ENCODE measurements at places on chromosomes 4 and X. TPM values are rescaled to one million over a fixed set of nuclear protein-coding genes. Genes with fewer than 3 reads are reported as not detected.

- no peaks in the 10 kb centered on the region for H3K36me3 ChIP-seq
- H3K4me1 ChIP-seq = no peaks in the 10 kb centered on the region
- H3K27me3 ChIP-seq = no peaks in the 10 kb centered on the region
- no peak overlapping the region for H3K4me3 ChIP-seq
Measured at GRCh38 chr4:114986133-114986532, 127.3 kb downstream of the NDST4 start.

DNA sequence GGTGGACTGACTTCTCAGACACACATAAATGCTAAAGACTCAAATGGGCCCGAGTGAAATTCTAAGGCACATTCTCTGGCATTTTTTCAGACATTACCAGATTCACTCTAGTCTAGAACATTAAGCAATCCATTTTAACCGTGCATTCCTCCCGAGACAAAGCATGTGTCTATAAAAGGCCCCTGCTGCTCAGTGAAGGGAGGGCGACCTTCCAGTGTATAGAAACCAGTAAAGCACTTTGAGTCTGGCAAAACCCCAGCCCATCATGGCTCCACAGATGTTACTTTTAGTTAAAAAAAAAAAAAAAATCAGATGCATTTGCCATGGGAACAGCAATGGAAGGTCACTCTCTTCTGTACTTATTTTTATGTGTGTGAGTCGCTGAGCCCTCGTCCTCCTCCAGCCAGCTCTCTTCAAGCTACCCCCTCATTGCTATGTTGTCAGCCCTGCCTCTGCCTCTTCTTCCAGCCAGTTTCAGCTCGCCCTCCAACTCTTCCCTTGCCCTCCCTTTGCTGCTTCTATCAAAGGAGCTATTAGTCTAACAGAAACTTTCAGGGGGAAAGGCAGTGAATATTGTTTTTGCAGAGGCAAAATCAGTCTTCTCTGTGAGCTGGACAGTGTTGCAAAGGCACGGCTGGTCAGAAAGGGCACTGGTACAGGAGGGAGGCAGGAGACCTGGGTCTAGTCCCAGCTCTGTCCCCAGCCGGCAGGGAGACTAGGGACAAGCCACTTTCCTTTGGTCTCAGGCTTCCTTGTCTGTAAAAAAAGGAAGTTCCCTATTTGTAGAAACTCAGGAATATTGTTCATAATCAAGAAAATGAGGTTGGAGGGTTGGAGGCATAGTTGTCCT, 644.2 kb downstream of the ZNF674 start:
- H3K4me1 ChIP-seq = no peaks in the 10 kb centered on the region
- H3K36me3 ChIP-seq = no peaks in the 10 kb centered on the region
- H3K27me3 ChIP-seq = no peaks in the 10 kb centered on the region
- DNase-seq = no peak
- H3K27ac ChIP-seq = no peak overlapping the region

DNA sequence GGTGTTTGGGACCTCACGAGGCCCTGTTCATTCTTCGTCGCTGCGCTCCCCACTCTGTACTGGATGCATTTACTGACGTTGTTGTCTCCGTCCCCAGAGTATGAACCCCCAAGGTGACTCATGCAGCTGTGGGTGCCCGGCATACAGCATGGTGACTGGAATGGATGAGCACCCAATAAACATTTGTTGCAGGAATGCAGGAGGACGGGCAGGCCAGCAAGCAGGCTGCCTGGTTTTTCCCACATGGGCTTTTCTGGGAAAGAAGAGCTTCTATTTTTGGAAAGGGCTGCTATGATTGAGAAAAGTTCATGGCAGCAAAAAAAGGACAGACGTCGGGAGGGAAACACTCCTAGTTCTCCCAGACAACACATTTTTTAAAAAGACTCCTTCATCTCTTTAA, 893 bp upstream of the SOD3 start:
- no peaks in the 10 kb centered on the region for H3K4me1 ChIP-seq
- peak overlapping the region; percentile 75 for H3K27ac ChIP-seq
- H3K36me3 ChIP-seq = no peaks in the 10 kb centered on the region
- H3K4me3 ChIP-seq = peak overlapping the region; percentile 48

DNA sequence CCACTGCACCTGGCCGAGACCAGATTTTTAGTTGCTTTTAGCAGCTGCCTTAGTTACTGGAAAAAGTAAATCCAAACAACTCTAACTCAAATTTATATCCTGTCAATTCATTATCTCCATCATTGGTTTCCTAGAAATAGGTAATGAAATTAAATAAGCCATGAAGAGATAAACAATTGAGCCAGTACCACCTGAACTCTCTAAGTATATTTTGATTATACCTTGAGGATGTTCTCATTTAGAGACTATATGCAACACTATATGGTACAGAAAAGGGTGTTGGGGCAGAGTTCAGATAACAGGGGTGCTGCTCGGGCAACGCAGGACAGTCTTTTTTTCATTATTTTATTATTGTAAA, 35.0 kb downstream of the SAT1 start:
- H3K36me3 ChIP-seq = no peaks in the 10 kb centered on the region
- DNase-seq = no peak
- no peak overlapping the region for H3K4me3 ChIP-seq
- no peaks in the 10 kb centered on the region for H3K27me3 ChIP-seq
- H3K4me1 ChIP-seq = peaks cover 2% of the 10 kb centered on the region
- no peak overlapping the region for H3K27ac ChIP-seq

DNA sequence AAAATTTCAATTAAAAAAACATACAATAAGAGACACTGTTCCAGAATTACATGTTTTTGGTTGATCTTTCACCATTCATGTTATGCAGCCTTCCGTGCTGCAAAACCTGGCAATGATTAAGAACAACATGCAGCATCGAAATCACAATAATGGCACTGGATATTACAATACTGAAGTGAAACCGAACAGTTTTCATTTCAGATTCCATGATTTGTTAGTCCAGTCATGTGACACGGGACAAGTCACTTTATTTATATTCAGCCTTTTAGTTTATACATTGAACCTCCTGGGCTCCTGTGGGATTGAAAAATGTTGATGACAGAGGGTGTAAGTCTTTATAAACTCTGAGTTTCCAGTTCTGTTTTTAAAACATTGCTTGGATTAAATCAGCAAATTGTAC, 142.5 kb upstream of the TTC29 start:
- H3K27ac ChIP-seq = no peak overlapping the region
- no peaks in the 10 kb centered on the region for H3K36me3 ChIP-seq
- no peaks in the 10 kb centered on the region for H3K4me1 ChIP-seq
- DNase-seq = no peak
- no peak overlapping the region for H3K4me3 ChIP-seq

DNA sequence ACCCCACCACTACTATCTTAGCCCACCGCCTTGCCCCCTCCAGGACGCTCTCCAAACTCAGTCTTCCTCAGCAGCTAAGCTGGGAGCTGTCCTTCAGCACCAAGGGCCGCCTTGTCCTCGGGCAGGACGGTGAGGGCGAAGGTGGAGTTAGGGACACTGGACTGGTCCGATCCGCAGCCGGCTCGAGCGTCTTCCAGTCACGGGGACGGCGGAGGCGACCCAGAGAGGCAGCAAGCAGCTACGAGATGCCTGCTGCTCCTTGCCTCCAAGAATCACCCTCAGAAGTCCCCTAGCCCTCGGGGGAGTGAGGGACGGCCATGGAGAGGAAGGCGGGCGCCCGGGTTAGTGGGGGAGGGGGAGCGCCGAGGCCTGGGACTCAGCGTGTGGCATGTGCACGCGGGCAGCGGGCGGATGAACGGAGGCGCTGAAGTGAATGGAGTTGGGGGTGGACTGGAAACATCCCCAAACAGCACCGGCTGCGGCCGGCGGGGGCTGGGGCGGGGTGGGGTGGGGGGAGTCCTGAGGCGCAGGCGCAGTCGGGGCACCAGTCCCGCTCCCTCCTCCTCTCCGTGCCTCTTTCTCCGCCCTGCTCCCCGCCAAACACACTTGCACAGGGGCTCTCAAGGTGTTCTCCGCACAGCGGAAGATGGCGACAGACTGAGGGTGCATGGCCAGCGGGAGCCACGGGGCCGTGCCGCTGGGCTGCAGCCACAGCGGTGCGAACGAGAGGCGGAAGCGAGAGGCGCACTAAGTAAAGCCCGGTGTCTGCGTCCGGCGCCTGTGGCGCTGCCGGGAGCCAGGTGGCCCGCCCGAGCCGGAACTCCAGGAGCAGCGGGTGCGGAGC, at the start of gene NALF2:
TSS of gene NALF2 (plus strand) at position 545 of the 844 bp plus-strand sequence. CDS start 957 bp downstream, outside the sequence.
- no peak within 1 kb of the TSS for H3K27ac ChIP-seq
- peak; percentile 24 for DNase-seq
- H3K27me3 ChIP-seq = peaks cover 46% of the 10 kb centered on the region

DNA sequence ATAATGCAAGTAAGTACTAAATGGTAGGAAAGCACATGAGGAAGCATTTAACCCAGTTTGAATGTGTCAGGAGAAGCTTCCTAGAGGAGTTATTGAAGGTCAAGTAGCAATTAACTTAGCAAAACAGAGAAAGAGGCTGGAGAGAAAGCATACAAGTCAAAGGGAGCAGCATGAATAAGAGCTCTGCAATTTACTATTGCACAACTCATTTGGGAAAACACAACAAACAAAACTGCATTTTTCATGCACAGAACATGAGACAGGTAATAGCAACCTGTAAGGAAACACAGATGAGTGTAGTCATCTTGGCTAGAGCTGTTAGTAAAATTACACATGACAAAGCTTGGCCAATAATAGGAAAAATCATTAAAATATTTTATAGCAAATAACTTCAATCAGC, 538.1 kb downstream of the PPP4R3C start:
- DNase-seq = no peak
- H3K27me3 ChIP-seq = no peaks in the 10 kb centered on the region
- H3K27ac ChIP-seq = no peak overlapping the region

- no peaks in the 10 kb centered on the region for H3K36me3 ChIP-seq
- DNase-seq = peak; percentile 25
- peak overlapping the region; percentile 41 for H3K27ac ChIP-seq
- H3K4me1 ChIP-seq = peaks cover 20% of the 10 kb centered on the region
Measured at GRCh38 chr4:140135529-140136088, 18.4 kb downstream of the MAML3 start.

- no peaks in the 10 kb centered on the region for H3K36me3 ChIP-seq
- H3K4me3 ChIP-seq = no peak overlapping the region
- no peak for DNase-seq
Measured at GRCh38 chr4:84279678-84280077, 219.4 kb downstream of the NKX6-1 start.

TLR2 gene
- 28.3 TPM for total RNA-seq

TCEAL1 gene
- 127 TPM for total RNA-seq

Data from tibial nerve (tissue), 4 donors.